Suppressor macrophage treated with lipopolysaccharide for 1 hour (primary cell): ENCODE measurements at places on chromosomes 5 and 9.

DNA sequence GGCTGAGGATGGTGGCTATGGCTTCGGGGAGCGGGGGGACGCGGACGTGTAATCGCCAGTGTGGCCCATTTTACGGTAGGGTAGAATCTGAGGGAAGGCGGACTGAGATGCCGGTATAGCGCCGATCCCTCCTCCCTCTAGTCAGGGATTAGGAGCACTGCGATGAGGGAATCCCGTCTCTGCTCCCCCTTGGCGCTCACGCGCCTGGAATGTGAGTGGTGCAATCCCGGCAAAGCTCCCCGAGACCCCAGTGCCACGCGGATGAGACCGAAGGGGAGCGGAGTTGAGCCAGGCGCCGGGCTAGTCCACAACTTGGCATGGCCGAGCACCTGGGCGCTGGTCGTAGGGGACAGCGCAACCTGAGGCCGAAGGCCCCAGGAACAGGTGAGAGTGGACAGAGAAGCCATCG lies 2.2 kb downstream of the NPR3 start:
- no peak for DNase-seq

DNA sequence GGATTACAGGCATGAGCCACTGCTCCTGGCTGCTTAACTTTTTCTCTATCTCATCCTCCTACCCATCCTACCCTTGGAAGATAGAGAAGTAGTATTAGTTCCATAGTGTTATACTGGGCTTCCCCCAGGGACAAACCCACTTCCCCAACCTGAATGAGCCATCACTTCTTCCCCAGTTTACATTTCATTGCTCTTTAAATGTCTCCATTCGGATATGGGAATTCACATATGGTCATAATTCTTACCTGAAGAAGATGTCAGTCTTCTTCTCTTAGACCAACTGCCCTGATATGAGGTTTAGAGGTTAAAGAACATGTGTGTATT lies 1.9 kb downstream of the CD274 start:
- DNase-seq = peak; percentile 75

DNA sequence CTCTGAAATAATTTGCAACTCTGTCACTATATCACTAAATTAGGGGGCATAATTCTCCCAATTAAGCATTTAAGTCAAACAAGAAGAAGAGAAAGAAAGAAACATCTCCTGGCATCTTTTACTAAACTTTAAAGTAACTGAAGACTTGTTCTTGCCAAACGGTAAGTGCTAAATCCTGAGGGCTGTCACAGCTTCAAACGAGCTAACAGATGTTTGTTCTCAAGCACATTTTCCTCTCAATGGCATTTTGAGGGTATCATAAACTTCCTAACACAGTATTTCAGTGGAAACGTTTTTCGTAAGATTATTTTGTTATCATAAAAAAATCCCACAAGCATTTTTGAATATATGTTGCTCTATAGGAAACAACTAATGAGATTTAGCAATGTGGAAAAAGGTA lies 169.5 kb upstream of the TAS2R1 start:
- no peak for DNase-seq

DNA sequence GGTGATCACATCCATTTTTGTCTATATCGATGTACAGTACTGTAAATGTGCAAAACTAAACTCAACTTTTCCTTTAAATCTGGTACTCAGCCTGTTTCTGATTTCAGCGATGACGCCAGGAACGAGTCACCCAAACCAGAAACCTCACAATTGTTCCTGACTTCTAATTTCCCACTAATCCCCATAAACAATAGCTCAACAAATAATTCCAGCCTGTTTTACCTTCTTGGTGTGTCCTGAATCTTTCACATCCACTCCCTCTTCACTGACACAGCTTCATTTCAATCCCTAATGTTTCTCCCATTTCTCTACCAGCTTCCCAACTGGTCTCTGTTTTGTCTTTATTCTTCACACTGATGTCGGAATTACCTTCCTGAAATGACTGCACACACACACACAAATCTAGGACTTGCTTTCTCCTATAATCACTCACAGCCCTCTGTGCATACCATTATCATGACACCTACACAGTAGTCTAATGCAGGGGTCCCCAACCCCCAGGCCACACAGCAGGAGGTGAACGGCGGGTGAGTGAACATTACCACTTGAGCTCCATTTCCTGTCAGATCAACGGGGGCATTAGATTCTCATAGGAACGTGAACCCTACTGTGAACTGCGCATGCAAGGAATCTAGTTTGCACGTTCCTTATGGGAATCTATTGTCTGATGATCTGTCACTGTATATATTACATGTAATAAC lies 97.8 kb upstream of the SLC30A5 start:
- no peak for DNase-seq
